ENCODE measurements at places on chromosomes 1 and 21.
A peak's percentile ranks its signal among the peaks of the same experiment; 100 is the strongest.

- no peak for DNase-seq
These were observed 55.9 kb downstream of the RAP1GAP start for GRCh38 chr1:21613072-21613867.

- DNase-seq: no peak
These were observed 7.9 kb upstream of the ADORA3 start for GRCh38 chr1:111511370-111511769.

GRCh38 chr1:208235982-208236761 lies 8.0 kb downstream of the PLXNA2 start:
- peak; percentile 51 for DNase-seq

DNA sequence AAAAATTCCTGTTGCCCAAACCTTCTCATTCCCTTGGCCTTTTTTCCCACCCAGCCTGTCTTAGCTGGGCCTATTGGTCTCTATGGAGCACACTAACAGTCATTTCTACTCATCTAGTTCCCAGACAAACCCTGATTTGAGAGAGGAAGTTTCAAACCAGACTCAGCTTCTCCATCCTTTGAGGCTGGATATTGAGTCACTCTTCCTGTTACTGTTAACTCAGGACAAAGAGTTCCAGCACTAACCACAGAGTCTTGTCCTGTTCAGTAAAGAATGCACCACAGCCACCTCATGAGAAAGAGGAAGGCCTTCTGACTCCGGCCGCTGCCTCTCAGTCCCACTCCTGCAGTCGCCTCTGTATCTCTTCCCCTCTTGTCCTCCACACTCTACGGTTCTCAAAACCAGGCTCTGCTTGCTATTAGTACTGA lies 137.8 kb downstream of the PTPRC start:
- DNase-seq: no peak

DNA sequence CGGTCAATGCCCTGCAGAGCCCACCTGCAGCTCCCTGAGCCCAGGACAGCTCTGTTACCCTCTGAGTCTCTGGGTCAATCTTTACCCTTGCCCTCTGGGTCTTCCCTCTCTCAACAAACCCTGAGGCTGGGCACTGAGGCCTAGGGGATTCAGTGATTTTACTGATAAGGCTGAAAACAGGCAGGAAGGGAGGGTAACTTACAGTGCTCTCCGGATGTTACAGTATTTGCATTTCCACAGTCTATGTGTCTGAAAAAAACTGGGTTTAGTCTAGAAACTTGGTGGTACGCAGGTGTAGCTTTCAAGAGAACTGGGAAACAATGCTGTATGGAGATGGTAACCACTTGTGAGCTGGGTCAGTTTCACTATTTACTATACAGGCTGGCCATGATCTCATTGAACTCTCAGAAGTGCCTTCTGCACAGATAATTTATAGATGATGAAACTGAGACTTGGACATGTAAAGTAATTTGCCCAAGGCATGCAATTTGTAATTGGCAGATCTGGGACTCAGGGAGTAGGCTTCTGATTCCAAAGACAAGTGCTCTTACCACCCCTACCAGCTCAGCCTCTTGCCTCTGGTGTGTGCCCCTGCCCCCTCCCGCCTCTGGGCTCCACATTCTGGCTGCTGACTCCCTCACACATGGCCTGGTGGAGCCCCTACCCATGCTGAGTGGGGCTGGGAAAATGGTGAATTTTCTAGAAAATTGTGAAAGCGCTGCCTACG lies 48.8 kb downstream of the TENT5C start:
- DNase-seq: no peak

DNA sequence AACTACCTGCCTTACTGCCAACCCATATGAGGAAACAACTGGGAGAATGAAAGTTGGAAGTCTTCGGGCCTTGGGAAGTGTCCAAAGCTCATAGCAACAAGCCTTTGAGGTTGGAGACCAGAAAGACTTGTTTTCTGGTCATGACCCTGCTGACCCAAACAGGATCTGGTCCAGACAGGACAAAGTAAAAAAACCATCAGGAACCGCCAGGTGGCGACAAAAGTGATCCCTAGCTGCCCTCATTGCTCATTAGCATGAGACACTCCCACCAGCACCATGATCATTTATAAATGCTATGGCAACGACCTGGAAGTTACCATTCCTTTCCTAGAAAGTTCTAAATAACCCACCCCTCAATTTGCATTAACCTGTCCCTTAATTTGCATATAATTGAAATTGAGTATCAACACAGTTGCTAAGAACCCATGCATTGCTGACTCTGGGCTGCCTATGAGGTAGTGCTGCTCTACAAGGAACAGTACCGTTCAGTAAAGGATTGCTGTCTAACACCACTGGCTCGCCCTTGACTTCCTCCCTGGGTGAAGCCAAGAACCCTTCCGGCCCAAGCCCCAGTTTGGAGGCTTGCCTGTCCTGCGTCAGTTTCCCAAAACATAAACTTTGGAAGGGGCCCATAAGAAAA lies 89.0 kb downstream of the URB2 start:
- DNase-seq: peak; percentile 84

DNA sequence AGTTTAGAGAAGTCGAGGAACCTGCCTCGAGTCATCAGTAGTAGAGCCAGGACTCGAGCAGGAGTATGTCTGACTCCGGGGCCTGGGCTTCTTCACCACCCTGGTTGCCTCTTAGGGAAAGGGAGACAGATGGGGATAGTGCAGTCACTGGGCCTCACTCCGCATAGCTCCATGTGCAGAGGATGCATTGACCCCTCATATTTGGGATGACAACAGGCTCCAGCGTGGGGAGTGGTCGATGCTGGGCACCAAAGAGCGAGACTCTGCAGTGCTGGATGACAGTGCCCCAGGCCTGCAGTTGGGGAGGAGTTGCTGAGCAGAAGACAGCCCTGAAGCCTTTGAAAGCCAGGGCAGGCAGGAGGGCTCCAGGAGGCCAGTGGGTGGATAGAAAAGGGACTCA lies 20.8 kb upstream of the TENT5C start:
- no peak for DNase-seq

GRCh38 chr1:167065471-167065870 lies 24.7 kb downstream of the GPA33 start:
- DNase-seq: no peak

DNA sequence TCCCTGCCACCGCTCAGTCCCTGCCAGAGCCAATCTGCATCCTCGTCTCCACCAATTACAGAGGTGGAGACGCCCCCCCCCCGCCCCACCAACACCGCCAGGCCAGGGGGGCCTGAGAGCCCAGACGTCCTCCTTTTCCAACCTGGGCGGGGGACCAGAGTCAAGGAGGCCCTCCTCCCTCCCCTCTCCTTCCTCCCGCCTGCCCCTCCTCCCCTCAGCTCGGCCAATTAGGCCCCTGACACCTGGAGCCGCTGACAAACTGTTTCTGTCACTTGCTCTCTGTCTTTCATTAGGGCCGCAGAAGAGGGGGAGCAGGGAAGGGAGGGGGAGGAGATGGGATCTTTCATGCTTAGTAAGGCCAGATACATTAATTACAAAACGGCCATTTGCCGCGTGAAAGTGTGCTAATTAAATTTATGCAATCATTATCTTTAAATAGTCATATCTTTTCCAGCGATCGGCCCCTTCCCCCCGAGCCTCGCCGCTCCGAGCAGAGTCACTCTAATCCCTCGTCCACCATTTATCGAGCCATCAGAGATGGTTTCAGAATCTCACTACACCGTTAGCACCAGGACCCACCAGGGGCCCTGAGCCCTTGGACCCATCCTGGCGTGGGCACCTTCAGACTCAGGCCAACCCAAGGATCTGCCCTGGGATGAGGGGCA lies 94.7 kb downstream of the PAX7 start:
- no peak for DNase-seq

- no peak for DNase-seq
These were observed 20.7 kb downstream of the KCNA10 start for GRCh38 chr1:110498270-110498669.

DNA sequence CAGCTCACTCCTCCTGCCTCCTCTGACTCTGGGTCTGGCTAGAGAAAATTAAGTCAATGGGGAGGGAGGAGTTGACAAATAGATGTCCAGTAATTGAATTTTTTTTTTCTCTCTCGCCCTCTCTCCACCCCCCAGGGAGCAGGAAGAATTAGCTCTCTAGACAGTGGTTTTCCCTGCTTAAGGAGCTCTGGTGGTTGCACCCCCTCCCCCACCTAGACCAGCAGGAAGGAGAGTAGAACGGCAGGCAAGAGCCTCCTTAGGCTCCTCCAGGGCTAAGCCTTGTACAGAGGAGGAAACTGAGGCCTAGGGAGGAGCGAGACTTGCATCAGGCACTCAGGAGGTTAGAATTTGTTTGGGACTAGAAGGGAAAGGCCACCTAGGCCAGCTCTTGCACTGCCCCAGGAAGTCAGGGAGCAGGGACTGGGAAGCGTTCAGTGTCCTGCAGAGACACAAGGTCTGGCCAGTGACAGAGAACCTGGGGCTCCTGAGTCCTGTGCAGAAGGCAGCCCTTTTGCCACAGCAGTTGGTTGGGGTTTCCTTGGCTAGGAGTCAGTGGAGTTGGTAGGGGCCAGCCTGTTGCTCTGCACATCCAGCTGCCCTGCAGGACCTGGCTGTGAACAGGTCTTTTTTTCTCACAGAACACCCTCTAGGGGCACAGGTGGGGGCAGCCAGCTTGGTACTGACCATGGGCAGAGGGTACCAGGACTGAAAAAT lies 49.5 kb upstream of the ACOT11 start:
- DNase-seq: no peak

DNA sequence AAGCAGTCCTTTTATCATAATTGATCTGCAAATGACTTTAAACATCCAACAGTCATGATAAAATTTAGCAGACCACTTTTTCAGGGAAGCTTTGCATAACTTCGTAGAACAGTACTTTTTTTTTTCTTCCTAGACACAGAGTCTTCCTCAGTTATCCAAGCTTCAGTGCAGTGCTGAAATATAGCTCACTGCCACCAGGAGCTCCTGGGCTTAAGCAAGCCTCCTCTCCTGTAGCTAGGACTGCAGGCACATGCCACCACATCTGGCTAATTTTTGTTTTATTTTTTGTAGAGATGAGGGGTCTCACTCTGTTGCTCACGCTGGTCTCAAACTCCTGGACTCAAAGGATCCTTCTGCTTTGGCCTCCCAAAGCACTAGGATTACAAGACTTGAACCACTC lies 3.8 kb downstream of the F13B start:
- DNase-seq: no peak

DNA sequence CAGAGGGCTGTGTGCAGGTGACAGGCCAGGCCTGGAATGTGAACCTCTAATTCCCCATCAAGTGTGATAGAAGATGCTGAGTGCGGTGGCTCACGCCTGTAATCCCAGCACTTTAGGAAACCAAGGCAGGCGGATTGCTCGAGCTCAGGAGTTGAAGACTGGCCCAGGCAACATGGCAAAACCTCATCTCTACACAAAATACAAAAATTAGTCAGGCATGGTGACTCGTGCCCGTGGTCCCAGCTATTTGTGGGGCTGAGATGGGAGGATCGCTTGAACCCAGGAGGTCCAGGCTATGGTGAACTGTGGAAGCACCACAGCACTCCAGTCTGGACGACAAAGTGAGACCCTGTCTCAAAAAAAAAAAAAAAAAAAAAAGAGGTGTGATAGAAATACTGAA lies 40.1 kb upstream of the PUM1 start:
- no peak for DNase-seq

- peak; percentile 35 for DNase-seq
These were observed 1.2 kb downstream of the SARS1 start for GRCh38 chr1:109214695-109215623.

DNA sequence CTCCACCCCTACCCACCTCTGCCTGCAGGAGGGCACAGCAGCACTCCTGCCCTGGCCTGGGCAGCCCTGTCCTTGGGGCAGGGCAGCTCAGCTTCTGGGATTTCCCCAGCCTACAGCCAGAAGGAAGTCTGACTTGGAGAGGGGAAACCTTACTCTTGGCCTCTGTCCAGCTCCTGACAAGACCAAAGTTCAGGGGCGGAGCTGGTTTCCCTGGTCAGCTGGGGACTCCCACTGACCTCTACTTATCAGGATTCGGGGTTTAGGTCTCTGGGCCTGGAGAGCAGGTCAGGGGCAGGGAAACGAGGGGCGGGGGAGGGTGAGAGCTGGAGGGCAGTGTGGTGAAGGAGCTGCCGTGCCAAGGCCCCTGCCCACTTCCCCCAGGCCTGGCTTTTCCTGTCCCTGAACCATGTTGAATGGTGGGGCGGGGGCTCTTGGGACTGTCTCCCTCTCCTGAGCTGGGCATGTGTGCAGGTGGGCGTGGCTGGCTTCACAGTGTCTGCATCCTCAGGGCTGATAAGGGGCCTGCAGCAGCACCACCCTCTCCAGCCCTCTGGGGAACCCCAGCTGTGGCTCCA lies 16.8 kb upstream of the ETV3 start:
- DNase-seq: peak; percentile 67

GRCh38 chr21:37159053-37159776 lies 86.2 kb downstream of the TTC3 start:
- DNase-seq: no peak

DNA sequence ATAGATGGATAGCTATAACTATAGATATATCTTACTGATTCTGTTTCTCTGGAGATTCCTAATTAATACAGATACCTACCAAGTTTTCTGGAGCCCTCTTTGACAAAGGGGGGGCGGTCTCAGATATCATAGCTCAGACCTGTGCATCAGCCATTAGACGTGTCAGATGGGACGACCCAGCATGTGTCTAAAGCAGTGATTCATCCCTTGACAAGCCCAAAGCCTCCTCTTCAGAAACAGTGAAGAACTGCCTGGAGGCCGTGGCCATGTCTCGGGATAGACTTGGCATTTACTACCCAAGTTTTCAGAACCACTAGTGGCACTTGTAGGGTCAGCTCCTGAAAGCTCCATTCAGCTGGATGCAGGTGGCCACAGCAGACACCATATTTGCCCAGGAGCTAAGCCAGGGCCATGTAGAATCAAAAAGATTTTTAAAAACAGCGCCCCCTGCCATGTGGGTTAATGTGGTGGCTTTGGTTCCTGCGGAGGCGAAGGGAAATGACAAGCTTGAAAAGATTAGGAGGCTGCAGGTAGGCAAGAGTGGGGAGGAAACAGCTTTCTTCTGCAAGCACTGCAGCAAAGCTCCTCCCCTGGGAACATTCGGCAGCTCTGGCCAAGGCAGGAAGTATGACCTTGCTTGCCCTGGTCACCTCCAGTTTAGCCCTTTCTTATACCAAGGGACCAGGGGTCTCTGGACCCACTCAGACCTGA lies 82.2 kb downstream of the FBXO2 start:
- peak; percentile 78 for DNase-seq

- no peak for DNase-seq
These were observed 224.5 kb upstream of the CSF3R start for GRCh38 chr1:36707221-36707620.

DNA sequence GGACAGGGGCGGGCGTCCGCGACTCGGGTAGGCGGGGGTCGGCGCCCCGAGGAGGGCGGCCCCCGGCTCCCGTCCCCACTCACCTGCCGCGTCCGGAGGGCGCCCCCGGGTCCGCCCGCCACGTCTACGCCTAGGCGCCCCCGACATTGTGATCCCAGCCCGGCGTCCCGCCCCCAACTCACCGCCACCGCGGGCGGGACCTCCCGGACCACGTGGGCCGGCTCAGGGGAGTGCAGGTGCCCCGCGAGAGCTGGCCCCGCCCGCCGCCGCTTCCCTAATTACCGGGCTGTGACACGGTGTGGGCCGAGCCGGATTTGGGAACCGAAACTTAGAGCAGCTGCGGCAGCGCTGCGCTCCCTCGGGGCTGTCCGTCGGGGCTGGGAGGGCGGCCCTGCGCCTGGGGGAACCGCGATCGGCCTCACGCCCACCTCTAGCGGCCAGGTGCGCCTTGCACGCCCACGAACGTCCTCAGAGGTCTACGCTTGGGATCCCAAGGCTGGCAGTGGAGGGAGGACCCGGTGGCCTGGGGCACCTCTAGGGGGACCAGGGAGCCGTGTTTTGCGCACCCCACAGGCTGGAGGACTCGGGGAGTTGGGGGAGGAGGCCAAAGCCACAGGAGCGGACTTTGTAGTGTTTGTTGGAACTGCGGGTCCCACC lies 521 bp upstream of the NADK start:
- DNase-seq: peak; percentile 89

- DNase-seq: peak; percentile 39
These were observed 11.4 kb downstream of the UBASH3A start for GRCh38 chr21:42414928-42415769.

All from ELF-1 (cell line).